Psoas muscle (tissue), 8 donors: ENCODE measurements at places on chromosomes 1 and 21. TPM values are rescaled to one million over a fixed set of nuclear protein-coding genes. Genes with fewer than 3 reads are reported as not detected.
A peak's percentile ranks its signal among the peaks of the same experiment; 100 is the strongest.

- H3K27me3 ChIP-seq = no peaks in the 10 kb centered on the region
- DNase-seq = no peak
- H3K4me3 ChIP-seq = no peak overlapping the region
- no peak overlapping the region for H3K27ac ChIP-seq
- H3K36me3 ChIP-seq = no peaks in the 10 kb centered on the region
Observed at GRCh38 chr1:245972476-245972875, 534.6 kb downstream of the SMYD3 start.

GRCh38 chr1:245682638-245683628, 528.1 kb downstream of the KIF26B start:
- H3K36me3 ChIP-seq = no peaks in the 10 kb centered on the region
- H3K4me1 ChIP-seq = no peaks in the 10 kb centered on the region
- H3K27ac ChIP-seq = no peak overlapping the region
- H3K27me3 ChIP-seq = peaks cover 4% of the 10 kb centered on the region

GRCh38 chr1:90074970-90075391, 80.1 kb downstream of the ZNF326 start:
- no peak for DNase-seq
- H3K4me3 ChIP-seq = no peak overlapping the region
- no peaks in the 10 kb centered on the region for H3K4me1 ChIP-seq
- no peaks in the 10 kb centered on the region for H3K36me3 ChIP-seq

The NR1I3 gene
- not detected for total RNA-seq

The RAB3B gene
- total RNA-seq = not detected

- DNase-seq = no peak
- no peaks in the 10 kb centered on the region for H3K36me3 ChIP-seq
- no peak overlapping the region for H3K4me3 ChIP-seq
- H3K27me3 ChIP-seq = no peaks in the 10 kb centered on the region
- peaks cover 4% of the 10 kb centered on the region for H3K4me1 ChIP-seq
Observed at GRCh38 chr1:203378556-203379245, 27.8 kb upstream of the FMOD start.

DNA sequence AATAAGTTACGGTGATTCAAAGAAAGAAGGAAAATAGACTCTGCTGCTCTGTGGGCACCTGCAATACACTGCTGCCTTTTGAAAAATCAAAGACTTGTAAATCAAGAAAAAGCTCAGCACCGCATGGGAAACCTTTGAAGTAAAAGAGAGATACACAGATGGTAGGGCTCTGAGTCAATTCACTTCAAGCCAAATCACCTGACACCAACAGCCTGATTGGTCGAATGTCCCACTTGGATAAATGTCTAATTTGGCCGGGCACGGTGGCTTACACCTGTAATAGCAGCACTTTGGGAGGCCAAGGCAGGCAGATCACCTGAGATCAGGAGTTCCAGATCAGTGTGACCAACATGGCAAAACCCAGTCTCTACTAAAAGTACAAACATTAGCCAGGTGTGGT, 19.2 kb upstream of the RCAN3 start:
- H3K4me1 ChIP-seq = no peaks in the 10 kb centered on the region
- H3K4me3 ChIP-seq = no peak overlapping the region
- no peaks in the 10 kb centered on the region for H3K36me3 ChIP-seq
- no peaks in the 10 kb centered on the region for H3K27me3 ChIP-seq
- no peak for DNase-seq
- no peak overlapping the region for H3K27ac ChIP-seq

- H3K27me3 ChIP-seq = no peaks in the 10 kb centered on the region
- peaks cover 60% of the 10 kb centered on the region for H3K4me1 ChIP-seq
- no peaks in the 10 kb centered on the region for H3K36me3 ChIP-seq
- no peak overlapping the region for H3K27ac ChIP-seq
Observed at GRCh38 chr1:91015794-91016550, 5.9 kb downstream of the ZNF644 start.

The LIN28A gene
- total RNA-seq = not detected

The CYP4B1 gene
- 37.4 TPM for total RNA-seq

- peak overlapping the region; percentile 91 for H3K27ac ChIP-seq
- H3K4me1 ChIP-seq = peaks cover 26% of the 10 kb centered on the region
- no peaks in the 10 kb centered on the region for H3K27me3 ChIP-seq
- DNase-seq = peak; percentile 100
Observed at GRCh38 chr1:15524283-15525049, 451 bp upstream of the CASP9 start.
